ENCODE measurements at places on chromosomes 16 and 17. TPM values are rescaled to one million over a fixed set of nuclear protein-coding genes. Genes with fewer than 3 reads are reported as not detected.

Gene CXCL16
- total RNA-seq = 2.0 TPM

Gene KRT39
- total RNA-seq = not detected

Gene WNK4
- total RNA-seq = 1.3 TPM

Gene C16orf86
- total RNA-seq = 2.4 TPM

Gene CDC42EP4
- total RNA-seq = 16.6 TPM

Gene CDH5
- 1,316 TPM for total RNA-seq

Gene PIK3R6
- not detected for total RNA-seq

Gene TMEM114
- total RNA-seq = not detected

Gene OGFOD3
- total RNA-seq = 26.3 TPM

Gene XYLT1
- 0.98 TPM for total RNA-seq

Gene CPNE7
- total RNA-seq = 7.8 TPM

Gene ASGR1
- 10.3 TPM for total RNA-seq

Gene TP53TG3
- total RNA-seq = not detected

Gene NMT1
- total RNA-seq = 90.8 TPM

Gene DLX4
- total RNA-seq = not detected

Gene SNAI3
- total RNA-seq = 0.33 TPM

Gene PYY
- total RNA-seq = 0.33 TPM

Gene PPY
- total RNA-seq = not detected

Gene FNDC8
- total RNA-seq = not detected

Gene ACSM2B
- under 0.01 TPM for total RNA-seq

Gene DNAH2
- 0.10 TPM for total RNA-seq

Gene FBXW10
- total RNA-seq = not detected

Gene CIBAR2
- not detected for total RNA-seq

Gene GPRC5B
- total RNA-seq = 24.8 TPM

Gene CCL7
- total RNA-seq = not detected

Gene ADGRG3
- total RNA-seq = not detected

Gene ENGASE
- total RNA-seq = 15.7 TPM

Gene MYH13
- not detected for total RNA-seq

Gene SRL
- total RNA-seq = under 0.01 TPM

Gene NMRAL1
- 56.6 TPM for total RNA-seq

Gene PTX4
- total RNA-seq = 0.19 TPM

Gene KIF18B
- 8.8 TPM for total RNA-seq

Gene PRCD
- under 0.01 TPM for total RNA-seq

Gene CDR2L
- 27.1 TPM for total RNA-seq

Gene MT1H
- total RNA-seq = not detected

Gene CD300H
- total RNA-seq = not detected

Gene GDE1
- 53.9 TPM for total RNA-seq

Gene CTRB2
- total RNA-seq = not detected

Gene DNAH9
- not detected for total RNA-seq

Gene PLCG2
- total RNA-seq = 9.6 TPM

Gene ABCC12
- not detected for total RNA-seq

Gene FCSK
- 11.0 TPM for total RNA-seq

Gene CRYBA1
- total RNA-seq = not detected

Gene SHCBP1
- 23.8 TPM for total RNA-seq

Gene GUCY2D
- total RNA-seq = not detected

Gene CD300LF
- not detected for total RNA-seq

Gene MSRB1
- total RNA-seq = 20.5 TPM

Gene PCGF2
- 5.8 TPM for total RNA-seq

Gene NPB
- 0.65 TPM for total RNA-seq

Gene SOCS7
- total RNA-seq = 12.1 TPM

Gene KRTAP4-9
- total RNA-seq = not detected

Gene ATP5PD
- 221 TPM for total RNA-seq

Gene CLUH
- 76.8 TPM for total RNA-seq

Gene MYO19
- 73.5 TPM for total RNA-seq

Gene CCL16
- total RNA-seq = 0.65 TPM

Gene TBC1D26
- not detected for total RNA-seq

Gene TNFRSF17
- total RNA-seq = not detected

Gene DNAH17
- total RNA-seq = not detected

Gene CCNF
- total RNA-seq = 25.2 TPM

Measured in vein endothelial cell (primary cell).